Activated naive CD8-positive, alpha-beta T cell treated with anti-CD3 and anti-CD28 coated beads for 36 hours (primary cell): ENCODE measurements at places on chromosomes 2 and 18.

DNA sequence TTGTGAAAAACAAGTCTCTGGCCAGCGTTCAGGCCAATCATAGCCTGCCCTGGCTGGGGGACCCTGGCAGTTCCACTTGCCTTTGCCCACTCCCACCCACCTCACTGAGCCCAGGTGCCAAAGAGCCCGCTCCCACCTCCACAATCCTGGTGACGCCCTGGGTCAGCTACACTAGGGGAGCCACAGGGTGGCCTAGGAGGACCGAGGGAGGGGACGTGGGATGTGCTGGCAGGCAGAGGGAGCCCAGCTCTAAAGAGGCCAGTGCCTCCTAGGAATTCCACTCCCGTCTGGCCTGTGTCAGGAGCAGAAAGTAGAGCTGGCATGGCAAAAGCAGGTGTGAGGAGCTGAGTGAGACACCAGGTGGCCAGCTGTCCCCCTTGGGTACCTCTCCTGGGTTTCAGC, 49.3 kb downstream of the TNS1 start:
- DNase-seq = no peak

- no peak for DNase-seq
Observed at GRCh38 chr2:34401186-34401585, 802.1 kb upstream of the FAM98A start.

DNA sequence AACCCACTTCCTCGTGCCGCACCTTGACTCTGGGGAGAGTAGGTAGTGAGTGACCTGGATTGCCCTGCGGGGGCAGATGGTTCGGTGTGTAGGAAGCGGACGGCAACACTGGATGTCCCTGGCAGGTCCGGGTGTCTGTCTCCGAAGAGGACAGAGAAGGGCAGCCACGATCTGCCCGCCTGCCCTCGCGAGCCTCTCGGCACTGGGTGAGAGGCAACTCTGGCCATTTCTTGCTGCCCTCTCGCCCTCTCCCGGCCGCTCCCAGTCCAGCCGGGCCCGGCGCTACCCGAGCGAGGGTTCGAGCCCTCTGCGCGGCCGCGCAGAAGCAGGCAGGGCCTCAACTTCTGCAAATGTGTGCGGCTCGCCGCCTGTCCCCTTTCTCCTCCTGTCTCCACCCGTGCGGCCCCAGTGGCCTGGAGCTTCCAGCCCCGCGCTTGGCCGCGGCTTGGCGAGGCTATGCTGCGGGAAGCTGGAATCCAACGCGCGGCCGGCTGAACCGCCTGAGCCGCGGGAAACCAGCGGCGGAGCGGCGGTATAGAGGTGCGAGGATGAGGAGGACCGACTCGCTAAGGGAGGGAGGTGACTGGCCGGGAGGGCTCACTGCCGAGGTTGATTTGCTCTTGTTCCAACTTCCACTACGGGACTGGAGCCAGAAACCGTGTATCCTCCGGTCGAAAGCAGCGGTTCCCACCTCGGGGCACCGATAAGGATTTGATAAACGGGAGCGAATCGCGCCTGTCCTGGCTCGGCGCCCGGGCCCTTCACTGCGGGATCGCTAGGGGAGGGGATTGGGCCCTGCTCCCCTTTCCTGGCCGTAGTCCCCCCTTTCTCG, 1.5 kb downstream of the EPAS1 start:
- peak; percentile 22 for DNase-seq

- DNase-seq = no peak
Observed at GRCh38 chr18:3094338-3094684, 81.4 kb upstream of the LPIN2 start.

- DNase-seq = no peak
Observed at GRCh38 chr2:101696272-101697123, 1.0 kb upstream of the MAP4K4 start.

DNA sequence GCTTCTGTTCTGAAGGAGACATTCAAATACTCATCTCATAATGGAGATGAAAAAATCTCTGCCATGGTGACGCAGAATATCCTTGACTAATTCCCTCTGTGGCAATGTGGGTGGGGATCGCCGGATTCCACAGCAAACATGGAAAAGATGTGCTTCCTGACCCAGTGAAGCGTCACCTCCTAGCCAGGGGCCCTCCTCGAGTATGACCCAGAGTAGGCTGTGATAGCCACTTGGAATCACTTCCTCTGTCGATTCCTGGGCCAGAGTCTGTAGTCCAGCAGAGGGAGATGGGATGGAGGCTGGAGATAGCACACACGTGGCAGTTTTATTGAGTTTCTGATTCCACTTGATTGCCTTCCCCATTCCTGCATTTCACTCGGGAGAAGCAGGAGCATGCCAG, 36.8 kb downstream of the DRC1 start:
- no peak for DNase-seq

GRCh38 chr2:48415836-48416515, 114.0 kb upstream of the STON1 start:
- peak; percentile 17 for DNase-seq

GRCh38 chr2:219296142-219296541, 13.1 kb downstream of the PTPRN start:
- DNase-seq = no peak

DNA sequence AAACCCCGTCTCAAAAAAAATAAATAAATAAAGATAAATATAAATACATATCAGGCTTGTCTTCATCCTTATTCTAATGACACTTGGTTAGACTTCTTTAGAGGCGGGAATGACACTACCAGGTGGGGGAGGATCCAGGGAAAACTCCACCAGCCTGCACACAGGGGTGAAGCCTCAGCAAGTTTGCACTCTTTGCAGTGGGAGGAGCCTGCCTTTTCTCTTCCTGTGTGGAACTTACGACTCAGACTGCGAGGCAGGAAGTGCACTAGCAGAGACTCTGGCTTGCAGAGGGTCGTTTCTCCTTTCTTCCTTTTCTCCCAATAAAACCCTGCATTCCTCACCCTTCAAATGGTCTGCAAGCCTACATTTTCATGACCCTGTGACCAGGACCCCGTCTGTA, 153.6 kb upstream of the CBLN2 start:
- DNase-seq = no peak

GRCh38 chr2:69624611-69625010, 18.9 kb downstream of the AAK1 start:
- no peak for DNase-seq

DNA sequence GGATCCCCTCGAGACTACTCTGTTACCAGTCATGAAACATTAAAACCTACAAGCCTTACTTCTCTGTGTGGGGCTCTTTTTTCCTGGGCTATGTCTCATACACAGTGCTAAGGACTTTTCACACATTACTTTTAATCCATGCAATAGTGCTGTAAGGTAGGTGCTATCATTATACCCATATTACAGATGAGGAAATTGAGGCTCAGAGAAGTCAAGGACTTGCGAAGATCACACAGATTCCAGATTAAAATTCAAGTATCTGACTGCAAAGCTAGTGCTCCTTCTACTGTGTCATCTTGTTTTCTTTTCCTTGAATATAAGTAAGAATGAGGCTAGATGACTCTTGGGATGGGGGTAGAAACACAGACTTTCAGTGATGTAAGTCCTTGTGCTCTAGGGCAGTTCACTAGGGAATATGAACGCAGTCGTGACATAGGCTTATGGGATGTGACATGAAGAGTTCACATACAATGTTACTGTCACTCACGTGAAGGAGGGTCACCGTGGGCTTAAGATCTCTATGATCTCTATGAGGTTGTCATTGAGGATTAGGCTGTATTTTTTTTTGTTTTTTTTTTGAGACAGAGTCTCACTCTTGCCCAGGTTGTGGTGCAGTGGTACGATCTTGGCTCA, 7.0 kb upstream of the DGUOK start:
- DNase-seq = no peak

DNA sequence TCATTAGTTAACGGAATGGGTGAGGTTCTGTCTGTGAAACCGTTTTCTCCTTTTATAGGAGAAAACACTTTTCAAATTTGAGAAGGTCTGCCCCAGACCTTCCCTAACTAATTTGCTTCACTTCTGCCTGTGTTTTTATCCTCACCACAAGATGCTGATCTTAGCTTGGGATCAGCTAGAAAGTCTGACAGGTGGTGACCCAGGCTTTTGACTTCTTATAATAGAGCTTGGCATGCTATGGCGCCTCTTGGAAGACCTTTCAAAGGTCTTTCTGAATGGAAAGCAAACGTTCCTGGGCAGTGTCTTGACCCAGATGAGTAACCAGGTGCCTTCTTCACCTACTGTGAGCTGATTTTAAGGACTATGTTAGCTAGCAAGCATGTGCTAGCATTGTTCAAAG, 91.4 kb downstream of the LYPD6 start:
- no peak for DNase-seq

- no peak for DNase-seq
Observed at GRCh38 chr18:57084331-57085271, 62.3 kb upstream of the BOD1L2 start.

GRCh38 chr2:176158186-176158591, 1.1 kb downstream of the HOXD3 start:
- DNase-seq = no peak

- DNase-seq = peak; percentile 11
Observed at GRCh38 chr2:109736177-109736827, 57.8 kb upstream of the RGPD5 start.
